ENCODE measurements at places on chromosomes 5 and 9. TPM values are rescaled to one million over a fixed set of nuclear protein-coding genes. Genes with fewer than 3 reads are reported as not detected.

Gene CER1
- total RNA-seq = not detected

Gene ZFP37
- total RNA-seq = 2.9 TPM

Gene HMGXB3
- 49.6 TPM for total RNA-seq

- no peaks in the 10 kb centered on the region for H3K27me3 ChIP-seq
- no peak overlapping the region for H3K4me3 ChIP-seq
- no peaks in the 10 kb centered on the region for H3K36me3 ChIP-seq
- no peaks in the 10 kb centered on the region for H3K4me1 ChIP-seq
These were observed 32.7 kb downstream of the RAD50 start for GRCh38 chr5:132589467-132589866.

DNA sequence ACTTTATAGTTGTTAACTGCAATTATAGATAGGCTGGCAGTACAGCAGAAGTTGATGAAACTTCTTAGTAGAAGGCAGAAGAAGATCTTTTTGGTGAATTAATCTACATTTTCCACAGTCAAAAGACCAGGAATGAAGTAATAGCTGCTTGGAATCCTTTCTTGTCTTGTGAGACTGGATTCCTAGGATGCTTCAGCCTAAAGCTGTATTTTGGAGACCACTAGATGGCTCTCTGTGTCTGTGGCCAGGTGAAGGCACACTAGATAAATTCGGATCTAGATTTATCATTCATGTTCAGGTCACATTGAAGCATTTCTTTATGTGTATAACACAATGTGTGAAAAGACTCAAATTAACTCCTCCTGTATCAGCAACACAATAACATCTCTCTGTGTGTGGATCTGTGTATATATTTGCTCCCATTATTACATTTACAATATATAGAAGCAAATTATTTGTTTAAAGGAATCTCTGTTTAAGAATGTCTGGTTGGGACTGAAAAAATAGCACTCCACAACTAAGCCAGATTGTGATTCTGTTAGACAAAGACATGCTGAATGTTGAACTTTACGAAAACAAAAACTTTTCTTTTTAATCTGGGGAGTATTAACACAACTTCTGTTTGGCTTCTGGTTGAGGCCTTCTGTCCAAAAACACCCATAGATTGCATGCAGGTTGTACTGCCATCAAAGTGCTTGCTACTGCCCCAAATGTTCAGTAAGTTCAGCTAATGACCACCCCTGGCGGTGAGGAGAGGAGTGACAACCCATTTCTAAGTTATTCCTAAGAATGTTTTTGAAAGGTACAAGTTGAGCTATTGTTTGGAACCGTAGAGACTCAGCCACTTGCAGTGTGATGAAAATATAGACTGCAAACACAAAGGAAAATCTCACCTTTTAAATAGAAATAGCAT, 10.6 kb downstream of the GRIN3A start:
- H3K4me3 ChIP-seq = no peak overlapping the region
- H3K4me1 ChIP-seq = no peaks in the 10 kb centered on the region
- DNase-seq = no peak
- no peak overlapping the region for H3K27ac ChIP-seq
- no peaks in the 10 kb centered on the region for H3K27me3 ChIP-seq
- H3K36me3 ChIP-seq = no peaks in the 10 kb centered on the region

Data from prostate gland (tissue), 2 donors.